ENCODE measurements at places on chromosomes 4 and X.

GRCh38 chrX:49656533-49656932 lies 39.3 kb downstream of the PAGE1 start:
- DNase-seq, result no peak

DNA sequence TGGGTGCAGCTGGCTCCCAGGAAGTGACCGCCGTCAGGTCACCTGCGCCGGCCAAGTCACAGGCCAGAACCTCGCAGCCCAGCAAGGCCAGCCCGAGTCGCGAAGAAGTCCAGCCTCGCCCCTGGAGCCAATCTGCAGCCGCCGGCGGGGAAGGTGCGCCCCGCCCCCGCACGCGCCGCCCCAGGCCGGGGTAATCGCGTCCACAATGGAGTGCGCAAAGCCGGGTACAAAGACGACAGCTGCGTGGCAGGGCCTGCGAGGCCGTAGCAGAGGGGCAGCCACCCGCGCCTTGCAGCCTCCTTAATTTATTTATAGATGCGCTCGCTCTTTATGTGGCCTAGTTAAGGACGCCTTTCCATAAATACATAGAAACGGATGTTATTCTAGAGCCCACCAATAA lies 139.4 kb upstream of the CPEB2 start:
- no peak for DNase-seq

GRCh38 chr4:3480528-3481112 lies 17.5 kb downstream of the DOK7 start:
- DNase-seq, result peak; percentile 71

DNA sequence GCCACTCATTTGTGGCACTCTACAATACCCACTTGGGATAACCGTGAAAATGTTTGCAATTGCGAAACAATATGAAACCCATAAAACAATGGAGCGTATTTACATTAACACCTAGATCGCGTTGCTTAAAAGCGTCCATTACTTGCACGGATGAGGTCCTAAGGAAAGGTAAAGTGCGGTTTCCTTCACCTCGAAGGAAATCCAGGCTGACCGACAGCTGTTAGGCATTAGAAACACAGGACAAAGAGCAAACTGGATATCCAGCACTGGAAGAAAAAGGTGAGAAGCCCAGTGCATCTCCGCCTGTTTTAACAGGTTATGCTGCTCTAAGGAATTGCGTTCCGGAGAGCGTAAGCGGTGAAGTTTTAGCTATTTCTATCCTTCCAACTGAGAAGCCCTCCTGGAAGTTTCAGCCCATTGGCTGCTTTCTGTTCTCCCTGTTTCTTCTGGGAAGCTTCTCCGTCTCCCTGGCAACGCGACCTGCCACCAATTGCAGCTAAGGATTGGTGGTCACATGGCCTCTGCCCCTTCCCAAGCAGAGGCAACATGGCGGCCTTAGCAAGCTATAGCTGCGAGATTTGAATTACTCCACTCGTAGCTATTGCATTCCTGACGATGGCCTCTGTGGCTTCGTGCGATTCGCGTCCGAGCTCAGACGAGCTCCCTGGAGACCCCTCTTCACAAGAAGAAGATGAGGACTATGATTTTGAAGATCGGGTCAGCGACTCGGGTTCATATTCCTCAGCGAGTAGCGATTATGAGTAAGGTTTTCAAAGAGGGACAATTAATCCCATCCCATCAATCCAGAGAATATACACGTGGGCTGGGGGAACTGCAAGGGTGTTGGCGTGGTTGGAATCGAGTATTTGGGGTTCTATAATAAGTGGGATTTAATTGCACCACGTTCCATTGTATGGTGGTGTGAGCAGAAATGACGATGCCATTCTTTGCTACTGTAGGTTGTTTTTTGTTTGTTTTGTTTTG lies at the start of gene INTU:
Gene INTU (plus strand): TSS at position 538 of the 984 bp plus-strand sequence. CDS start 78 bp downstream, at position 616.
- DNase-seq, result peak; percentile 88

DNA sequence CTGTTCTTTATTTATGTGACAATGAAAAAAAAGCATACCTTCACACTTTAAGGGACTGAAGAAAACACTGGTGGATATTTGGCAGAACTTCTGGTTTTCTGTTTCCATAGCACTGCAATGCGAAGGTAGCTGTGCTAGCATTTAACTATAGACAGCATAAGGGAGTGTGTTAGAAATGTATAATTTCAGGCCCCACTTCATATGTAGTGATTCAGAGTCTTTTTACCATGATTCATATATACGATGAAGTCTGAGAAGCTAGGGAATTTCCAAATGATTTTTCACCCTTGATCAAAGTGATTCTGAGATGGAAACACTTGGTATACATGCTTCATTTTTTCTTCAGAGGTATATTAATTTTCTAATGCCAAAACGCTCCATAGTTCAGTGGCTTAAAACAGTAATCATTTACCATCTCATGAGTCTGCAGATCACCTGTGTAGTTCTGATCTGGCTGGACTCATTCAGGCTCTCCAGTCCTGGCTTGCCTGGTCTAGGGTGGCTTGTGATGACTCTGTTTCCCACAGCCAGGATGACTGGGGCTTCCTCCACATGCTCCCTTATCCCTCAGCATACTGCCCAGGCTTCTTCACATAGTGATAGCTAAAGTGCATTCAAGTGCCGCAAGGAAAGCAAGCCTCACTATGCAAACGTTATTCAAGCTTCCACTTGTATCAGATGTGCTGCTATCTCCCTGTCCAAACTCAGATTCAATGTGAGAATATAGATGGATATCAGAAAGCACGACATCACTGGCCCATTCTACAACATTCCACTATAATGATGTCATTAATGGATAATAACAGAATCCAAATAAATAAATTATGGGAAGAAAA lies 790.1 kb downstream of the TECRL start:
- DNase-seq, result peak; percentile 13

Data from COR-L47 (cell line).